ENCODE measurements at places on chromosomes 12 and 14.

DNA sequence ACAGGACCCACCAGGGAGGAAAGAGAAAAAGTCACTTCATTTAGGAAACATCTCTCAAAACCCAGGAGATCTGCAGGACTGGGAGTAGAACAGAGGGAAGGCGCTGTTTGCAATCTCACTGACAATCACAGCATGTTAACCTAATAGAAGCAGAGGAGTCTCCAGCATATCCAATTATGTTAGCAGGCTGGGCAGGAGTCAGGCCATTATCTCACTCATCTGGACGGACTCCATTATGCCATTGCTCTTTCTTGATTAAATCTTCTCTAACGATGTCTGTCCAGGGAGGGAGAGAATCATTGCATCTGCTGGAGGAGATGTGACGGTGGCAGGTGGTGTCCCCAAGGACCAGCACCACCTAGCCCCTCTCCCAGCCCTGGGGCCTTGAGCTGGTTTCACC is 203.8 kb upstream of the SFSWAP start:
- DNase-seq, result no peak

GRCh38 chr12:26846416-26846815 is 13.4 kb upstream of the ITPR2 start:
- no peak for DNase-seq

GRCh38 chr14:34364201-34364600 is 97.8 kb downstream of the SPTSSA start:
- DNase-seq, result no peak

DNA sequence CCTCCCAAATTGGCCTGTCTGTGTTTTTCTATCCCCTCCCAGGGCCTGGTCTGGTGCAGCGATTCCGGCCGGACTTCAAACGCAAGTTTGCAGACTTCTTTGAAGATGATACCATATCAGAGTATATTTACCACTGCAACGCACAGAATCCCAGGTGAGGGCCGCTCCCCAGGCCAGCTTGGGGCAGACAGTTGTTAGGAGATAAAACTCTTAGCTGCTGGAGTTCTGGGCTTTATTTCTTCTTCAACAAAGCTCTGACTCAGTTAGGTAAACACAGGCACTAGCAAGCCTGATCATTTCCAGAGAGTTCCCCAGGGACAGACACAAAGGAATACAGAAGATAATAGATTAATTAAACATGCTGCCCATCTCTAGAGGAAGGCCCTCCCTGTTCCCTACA is 8.3 kb downstream of the ABHD4 start:
- no peak for DNase-seq

GRCh38 chr12:106304001-106304421 is 1.5 kb downstream of the TCP11L2 start:
- DNase-seq, result no peak

DNA sequence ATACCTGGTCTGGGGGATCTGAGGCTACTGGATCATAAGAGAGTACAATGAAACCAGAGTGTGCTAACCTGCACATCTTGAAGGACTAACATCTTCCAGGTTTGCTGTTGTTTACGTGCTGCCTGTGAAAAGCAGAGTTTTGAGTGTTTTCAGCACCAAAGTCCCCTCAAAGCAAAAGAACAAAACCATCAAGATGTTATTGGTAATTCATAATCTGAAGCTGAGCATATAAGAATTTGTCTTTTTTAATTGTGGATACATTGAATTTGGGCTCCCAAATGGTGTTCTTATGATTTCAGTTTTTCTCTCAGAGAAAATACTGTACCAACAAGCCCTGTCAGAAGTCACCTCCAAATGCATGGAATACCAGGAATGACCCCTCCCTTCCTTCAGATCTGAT is 110.2 kb downstream of the BTG1 start:
- DNase-seq, result no peak

DNA sequence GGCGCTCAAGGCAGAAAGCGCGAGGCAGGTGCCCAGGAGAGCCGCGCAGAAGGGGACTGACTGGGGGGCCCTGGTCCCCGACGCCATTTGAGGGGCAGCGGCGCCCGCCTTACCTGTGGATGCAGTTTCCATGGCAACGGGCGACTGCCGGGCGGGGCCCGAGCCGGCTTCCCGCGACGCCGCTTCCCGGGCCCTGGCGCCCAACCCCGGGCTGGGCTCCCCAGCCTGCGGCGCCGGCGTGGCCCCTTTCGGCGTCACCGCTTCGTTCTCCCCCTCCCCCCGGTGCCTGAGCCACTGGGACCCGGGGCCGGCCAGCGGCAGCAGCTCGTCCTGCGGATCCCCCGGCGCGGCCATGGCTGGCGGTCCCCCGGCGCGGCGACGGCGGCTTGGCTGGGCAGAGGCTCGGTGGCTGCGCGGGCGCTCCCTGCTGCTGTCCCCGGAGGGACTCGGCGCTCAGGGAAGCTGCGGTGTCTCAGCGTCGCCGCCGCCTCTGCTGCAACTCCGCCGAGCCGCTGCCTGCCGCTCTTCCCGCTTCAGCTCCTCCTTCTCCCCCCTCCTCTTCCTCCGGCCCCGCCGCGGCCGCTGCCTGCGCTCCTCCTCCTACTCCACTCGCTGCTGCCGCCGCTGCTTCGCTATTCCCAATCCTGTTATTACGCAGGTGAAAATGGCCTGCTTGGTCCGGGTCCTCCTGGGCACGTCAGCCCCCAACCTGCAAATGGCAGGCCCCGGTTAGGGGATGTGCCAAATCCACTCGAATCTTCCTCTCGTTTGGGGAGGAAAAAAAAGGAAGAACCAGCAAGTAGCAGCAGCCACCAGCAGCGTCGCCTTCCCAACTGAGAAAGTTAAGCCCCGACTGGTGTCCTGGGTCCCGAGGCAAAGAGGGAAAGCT is at the start of gene RTN1:
Gene RTN1, minus strand, starts transcription at position 500 of the 889 bp plus-strand sequence. Its CDS starts 146 bp downstream, at position 354.
- DNase-seq, result no peak

DNA sequence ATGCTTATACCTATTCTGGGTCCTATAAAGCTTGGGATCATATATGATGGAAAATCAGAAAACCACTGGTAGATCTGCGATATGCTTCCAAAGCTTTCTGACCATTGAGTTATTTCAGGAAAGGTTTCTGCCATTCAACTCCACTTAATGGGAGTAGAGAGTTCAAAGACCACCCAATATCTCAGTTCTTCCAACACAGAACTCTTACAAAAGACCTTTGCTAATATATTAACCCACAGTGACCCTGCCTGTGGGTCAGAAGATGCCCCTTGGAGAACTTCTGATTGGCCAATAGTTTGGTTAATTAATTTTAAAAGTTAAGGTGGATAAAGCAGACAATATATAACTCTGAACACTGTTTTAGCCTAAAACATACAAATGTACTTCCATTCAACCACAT is 213.0 kb downstream of the IPO8 start:
- no peak for DNase-seq

GRCh38 chr12:99137124-99137855 is 492.2 kb downstream of the APAF1 start:
- no peak for DNase-seq

GRCh38 chr12:109875572-109876131 is 4.7 kb downstream of the GLTP start:
- DNase-seq, result no peak

GRCh38 chr12:98406378-98406777 is 109.0 kb upstream of the TMPO start:
- no peak for DNase-seq

GRCh38 chr12:94220804-94221203 is 72.4 kb downstream of the PLXNC1 start:
- DNase-seq, result no peak

Measured in stimulated activated CD8-positive, alpha-beta memory T cell treated with anti-CD3 and anti-CD28 coated beads, Interleukin-7, amount 100 ng/mL, for 48 hours (primary cell).